ENCODE measurements at places on chromosomes 3 and 15.

GRCh38 chr3:86985181-86985826, 5.6 kb downstream of the VGLL3 start:
- DNase-seq, result no peak

- no peak for DNase-seq
Measured at GRCh38 chr3:29760226-29760685, 479.4 kb downstream of the RBMS3 start.

- DNase-seq, result no peak
Measured at GRCh38 chr3:12073106-12073505, 68.9 kb downstream of the SYN2 start.

- DNase-seq, result no peak
Measured at GRCh38 chr3:17505856-17506255, 236.6 kb downstream of the TBC1D5 start.

- no peak for DNase-seq
Measured at GRCh38 chr3:31354373-31354772, 178.4 kb upstream of the STT3B start.

DNA sequence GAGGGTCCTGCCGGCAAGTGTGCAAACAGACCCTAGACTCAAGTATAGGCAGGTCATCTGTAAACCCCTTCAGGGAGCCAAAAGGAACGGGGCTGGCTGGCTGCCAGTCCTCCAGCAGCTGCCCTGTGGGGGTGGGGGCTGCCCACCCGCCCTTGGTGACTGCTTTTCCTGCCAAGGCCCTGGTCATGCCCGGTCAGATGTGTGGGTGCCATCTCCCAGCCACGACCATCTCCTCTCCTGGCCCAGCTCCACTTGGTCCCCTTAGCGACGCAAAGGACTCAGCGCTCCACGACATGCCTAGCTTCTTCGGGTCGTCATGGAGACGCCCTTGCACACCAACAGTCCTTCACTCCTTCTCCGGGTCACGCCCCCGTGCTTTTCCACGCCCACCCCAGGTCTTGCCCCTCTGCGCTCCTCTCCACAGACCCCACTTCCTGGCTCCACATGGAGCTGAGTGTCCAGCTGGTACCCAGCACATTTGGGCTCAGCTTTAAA, 2.4 kb downstream of the MUC4 start:
- no peak for DNase-seq
